ENCODE measurements at places on chromosomes 2 and 18. TPM values are rescaled to one million over a fixed set of nuclear protein-coding genes. Genes with fewer than 3 reads are reported as not detected.
A peak's percentile ranks its signal among the peaks of the same experiment; 100 is the strongest.

GRCh38 chr18:44579028-44579702 lies 101.5 kb upstream of the SETBP1 start:
- H3K4me1 ChIP-seq, result no peaks in the 10 kb centered on the region
- H3K36me3 ChIP-seq, result no peaks in the 10 kb centered on the region
- H3K27ac ChIP-seq, result no peak overlapping the region
- no peaks in the 10 kb centered on the region for H3K27me3 ChIP-seq

- H3K27ac ChIP-seq, result no peak overlapping the region
- H3K4me1 ChIP-seq, result no peaks in the 10 kb centered on the region
- H3K4me3 ChIP-seq, result no peak overlapping the region
- H3K36me3 ChIP-seq, result no peaks in the 10 kb centered on the region
- no peaks in the 10 kb centered on the region for H3K27me3 ChIP-seq
- no peak for DNase-seq
Observed at GRCh38 chr18:36582988-36583745, 245.6 kb downstream of the TPGS2 start.

- H3K4me3 ChIP-seq, result no peak overlapping the region
- H3K4me1 ChIP-seq, result no peaks in the 10 kb centered on the region
- H3K27me3 ChIP-seq, result no peaks in the 10 kb centered on the region
- H3K36me3 ChIP-seq, result no peaks in the 10 kb centered on the region
- no peak for DNase-seq
Observed at GRCh38 chr2:235553291-235553690, 59.4 kb downstream of the AGAP1 start.

GRCh38 chr2:72127401-72128058 lies 20.1 kb downstream of the CYP26B1 start:
- H3K27me3 ChIP-seq, result no peaks in the 10 kb centered on the region
- H3K4me3 ChIP-seq, result no peak overlapping the region
- no peaks in the 10 kb centered on the region for H3K4me1 ChIP-seq
- no peaks in the 10 kb centered on the region for H3K36me3 ChIP-seq
- no peak for DNase-seq
- H3K27ac ChIP-seq, result no peak overlapping the region

GRCh38 chr2:51990684-51991083 lies 958.8 kb upstream of the NRXN1 start:
- no peak overlapping the region for H3K4me3 ChIP-seq
- no peak overlapping the region for H3K27ac ChIP-seq
- no peaks in the 10 kb centered on the region for H3K36me3 ChIP-seq
- H3K27me3 ChIP-seq, result no peaks in the 10 kb centered on the region
- H3K4me1 ChIP-seq, result no peaks in the 10 kb centered on the region
- no peak for DNase-seq

DNA sequence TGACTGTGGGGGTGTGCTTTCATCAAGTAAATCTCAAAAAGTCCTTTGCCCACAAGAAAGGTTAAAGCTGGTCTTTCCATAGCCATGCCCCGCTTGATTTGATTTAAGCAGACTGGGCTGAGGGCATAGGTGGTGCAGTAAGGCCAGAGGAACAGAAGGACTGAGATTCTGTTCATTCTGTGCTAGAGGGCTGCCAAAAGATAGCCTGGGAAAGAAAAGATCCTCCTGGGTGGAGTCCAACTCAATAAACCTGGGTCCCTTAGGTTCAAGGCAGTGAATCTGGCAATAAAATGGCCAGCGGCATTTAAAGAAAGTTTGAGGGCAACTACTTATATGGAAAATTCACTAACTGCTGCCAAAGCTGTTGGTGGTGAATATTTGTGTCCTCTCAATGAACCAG lies 59.2 kb upstream of the MAP3K20 start:
- no peaks in the 10 kb centered on the region for H3K27me3 ChIP-seq
- no peak for DNase-seq
- no peaks in the 10 kb centered on the region for H3K4me1 ChIP-seq
- H3K36me3 ChIP-seq, result no peaks in the 10 kb centered on the region

DNA sequence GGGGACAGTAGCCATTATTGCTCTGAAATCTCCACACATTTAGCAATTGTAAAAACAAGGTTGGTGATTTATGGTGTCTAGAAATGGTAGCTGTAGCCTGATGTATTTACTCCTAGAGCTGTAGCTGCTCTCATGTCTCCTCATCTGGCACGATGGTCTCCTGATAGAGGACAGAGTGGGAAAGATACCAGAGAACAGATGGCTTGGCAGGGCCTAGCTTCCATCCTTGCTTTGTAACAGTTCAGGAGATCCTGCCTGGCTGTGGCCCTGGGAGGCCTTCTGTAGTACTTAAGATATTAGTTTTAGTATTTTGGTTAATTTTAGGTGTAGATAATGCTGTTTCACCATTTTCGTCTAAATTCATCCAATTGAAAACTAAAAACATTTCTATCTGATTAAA lies 6.7 kb downstream of the ATG16L1 start:
- DNase-seq, result no peak
- H3K27me3 ChIP-seq, result no peaks in the 10 kb centered on the region
- no peak overlapping the region for H3K27ac ChIP-seq
- H3K4me3 ChIP-seq, result no peak overlapping the region

DNA sequence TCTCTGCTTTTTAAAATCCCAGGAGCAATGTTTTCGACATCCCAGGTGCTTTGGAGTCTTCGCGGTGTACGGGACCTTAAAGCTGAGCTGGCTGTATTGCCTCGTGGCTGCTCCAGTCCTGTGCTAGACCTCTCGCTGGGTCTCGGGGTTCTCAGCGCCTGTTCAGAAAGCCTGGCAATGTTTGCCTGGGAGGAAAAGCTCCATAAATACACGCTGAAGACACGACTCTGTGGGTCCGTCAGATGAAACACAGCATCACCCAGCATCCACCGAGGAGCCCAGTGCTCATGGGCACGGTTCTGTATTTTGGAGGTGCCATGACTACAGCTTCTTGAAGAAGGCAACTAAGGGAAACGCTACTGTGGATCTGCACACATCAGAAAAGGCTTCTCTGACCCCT lies 21.6 kb downstream of the MBP start:
- no peak for DNase-seq
- no peak overlapping the region for H3K4me3 ChIP-seq
- peaks cover 5% of the 10 kb centered on the region for H3K36me3 ChIP-seq
- no peak overlapping the region for H3K27ac ChIP-seq
- H3K4me1 ChIP-seq, result peaks cover 61% of the 10 kb centered on the region

DNA sequence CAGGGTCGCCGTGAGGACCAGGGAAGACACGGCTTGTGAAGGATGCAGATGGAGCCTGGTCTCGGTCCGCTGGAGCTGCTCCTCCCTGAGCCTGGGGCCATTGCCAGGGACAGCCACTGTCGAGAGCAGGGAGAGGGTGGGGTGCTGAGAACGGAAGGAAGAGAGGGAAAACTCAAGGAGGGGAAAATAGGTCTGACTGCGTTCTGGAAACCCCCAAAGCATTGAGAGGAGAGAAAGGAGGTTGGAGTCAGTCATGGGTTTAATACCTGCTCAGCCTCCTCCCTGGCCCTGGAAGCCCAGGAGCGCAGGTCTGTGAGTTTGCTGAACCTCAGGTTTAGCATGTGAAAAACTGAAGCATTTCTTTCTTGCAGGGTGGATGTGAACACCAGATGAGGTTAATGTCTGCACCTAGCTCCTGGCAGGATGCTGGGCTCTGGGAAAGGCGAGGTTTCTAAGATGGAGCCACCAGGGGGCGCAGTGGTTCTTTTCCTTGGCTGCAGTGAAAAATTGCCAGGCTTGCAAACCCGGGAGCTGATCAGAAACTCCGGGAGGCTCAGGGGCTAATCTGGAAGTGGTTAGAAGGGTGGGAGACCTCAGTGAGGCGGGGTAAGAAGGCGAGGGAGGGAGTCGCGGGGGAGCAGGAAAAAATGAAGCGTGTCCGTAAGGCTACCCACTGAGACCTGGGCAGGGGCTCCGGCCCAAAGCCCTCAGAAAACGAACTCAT lies 33.6 kb upstream of the RNF149 start:
- H3K4me1 ChIP-seq, result peaks cover 19% of the 10 kb centered on the region
- no peak overlapping the region for H3K27ac ChIP-seq
- no peaks in the 10 kb centered on the region for H3K27me3 ChIP-seq
- H3K36me3 ChIP-seq, result no peaks in the 10 kb centered on the region
- peak; percentile 49 for DNase-seq
- no peak overlapping the region for H3K4me3 ChIP-seq

DNA sequence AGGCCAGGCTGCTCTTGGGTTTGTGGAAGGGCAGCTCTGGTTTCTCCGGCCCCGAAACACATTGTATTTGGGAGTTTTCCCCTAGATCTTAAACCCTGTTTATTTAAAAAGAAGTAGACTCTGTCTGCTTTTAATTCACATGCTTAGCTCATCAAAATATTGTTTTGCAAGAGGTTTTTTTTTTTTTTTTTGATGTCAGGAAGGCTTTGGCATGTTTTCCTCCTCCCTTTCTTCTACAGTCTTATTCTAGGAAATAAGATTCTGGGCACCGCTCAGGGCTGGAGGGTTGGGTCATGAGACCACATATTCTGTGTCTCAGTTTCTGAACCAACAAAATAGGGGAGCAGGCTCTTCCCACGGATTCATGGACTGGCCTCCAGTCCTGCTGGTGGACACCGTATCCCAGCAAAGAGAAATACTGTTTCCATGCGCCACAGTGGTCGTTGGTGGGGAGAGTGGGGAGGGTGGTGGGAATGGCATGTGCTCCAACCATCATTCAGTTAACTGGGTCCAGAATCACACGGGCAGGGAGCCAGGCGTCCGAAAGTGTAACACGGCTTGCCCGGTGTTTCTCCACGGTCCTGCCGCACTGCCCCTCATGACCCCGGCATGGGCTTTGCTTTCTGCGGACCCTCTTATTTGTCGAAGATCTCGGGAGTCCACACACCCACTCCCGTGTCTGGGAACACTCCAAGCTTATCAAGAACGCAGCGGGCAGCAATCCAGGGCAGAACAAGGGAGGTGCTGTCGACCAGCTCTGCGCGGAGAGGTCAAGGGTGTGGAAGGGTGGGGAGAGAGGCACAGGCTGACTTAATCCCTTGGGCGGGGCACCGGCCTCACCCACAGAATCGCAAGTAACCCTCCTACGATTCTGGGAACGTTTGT lies 176.7 kb downstream of the GLI2 start:
- H3K36me3 ChIP-seq, result no peaks in the 10 kb centered on the region
- H3K4me1 ChIP-seq, result no peaks in the 10 kb centered on the region
- no peak for DNase-seq
- no peak overlapping the region for H3K4me3 ChIP-seq
- no peak overlapping the region for H3K27ac ChIP-seq

- no peaks in the 10 kb centered on the region for H3K36me3 ChIP-seq
- H3K27me3 ChIP-seq, result no peaks in the 10 kb centered on the region
- H3K4me3 ChIP-seq, result no peak overlapping the region
- DNase-seq, result no peak
- no peaks in the 10 kb centered on the region for H3K4me1 ChIP-seq
Observed at GRCh38 chr2:705971-706511, 28.8 kb upstream of the TMEM18 start.

DNA sequence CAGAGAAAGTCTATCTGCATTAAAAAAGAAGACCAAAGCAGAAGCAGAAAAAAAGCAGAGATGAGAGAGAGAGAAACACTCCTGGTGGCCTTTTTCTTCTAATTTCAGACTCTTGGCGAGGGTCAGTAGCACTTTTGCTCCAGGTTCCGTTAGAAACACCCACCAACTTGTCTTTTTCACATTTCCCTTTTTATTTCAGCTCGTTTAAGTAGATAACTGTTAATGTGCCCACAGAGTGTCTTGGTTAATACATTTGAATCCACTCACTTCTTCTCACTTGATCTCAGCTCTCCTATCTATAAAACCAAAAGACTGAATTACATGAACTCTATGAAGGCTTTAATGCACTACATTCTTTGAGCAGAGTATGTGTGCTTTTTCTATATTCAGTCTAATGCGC lies 63.1 kb downstream of the AAK1 start:
- H3K27ac ChIP-seq, result no peak overlapping the region
- no peaks in the 10 kb centered on the region for H3K27me3 ChIP-seq
- no peak overlapping the region for H3K4me3 ChIP-seq
- peaks cover 91% of the 10 kb centered on the region for H3K4me1 ChIP-seq
- H3K36me3 ChIP-seq, result no peaks in the 10 kb centered on the region
- no peak for DNase-seq

The MLPH gene
- total RNA-seq, result not detected

The NT5C1B gene
- not detected for total RNA-seq

The DUSP19 gene
- 3.6 TPM for total RNA-seq

The PDCD1 gene
- total RNA-seq, result 39.3 TPM

The SERPINB4 gene
- not detected for total RNA-seq

The DTNA gene
- not detected for total RNA-seq

The TANC1 gene
- total RNA-seq, result 0.13 TPM

The KCNK3 gene
- total RNA-seq, result not detected

The PRKAG3 gene
- total RNA-seq, result not detected

The G6PC2 gene
- total RNA-seq, result not detected

The CD8B gene
- total RNA-seq, result 259 TPM

The IL36A gene
- not detected for total RNA-seq
